Neuronal stem cell (in vitro differentiated cells): ENCODE measurements at places on chromosomes 3 and 15.

GRCh38 chr3:17726313-17726712, 16.1 kb downstream of the TBC1D5 start:
- no peak for DNase-seq

DNA sequence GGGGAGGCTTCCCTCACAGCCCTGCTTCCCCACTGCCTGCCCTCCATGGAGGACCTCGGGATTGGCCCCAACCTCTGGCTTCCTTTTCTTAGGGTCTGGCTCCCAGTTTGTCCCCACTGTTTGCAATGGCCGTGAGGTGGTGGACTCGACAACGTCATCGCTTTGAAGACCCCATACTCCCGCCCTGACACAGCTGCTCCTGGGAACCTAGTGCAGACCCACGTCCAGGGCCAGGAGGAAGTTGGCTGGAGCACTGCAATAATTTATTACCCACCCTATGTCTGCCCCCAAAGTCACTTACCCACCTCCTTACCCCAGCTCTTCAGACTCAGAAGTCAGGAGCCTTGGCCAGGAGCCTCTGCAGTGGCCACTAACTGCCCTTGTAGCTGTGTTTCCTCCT, 11.1 kb downstream of the GRM2 start:
- no peak for DNase-seq

GRCh38 chr3:53577506-53577905, 83.1 kb downstream of the CACNA1D start:
- no peak for DNase-seq

- no peak for DNase-seq
Observed at GRCh38 chr3:171176244-171176933, 149.9 kb upstream of the SLC2A2 start.

GRCh38 chr15:84598993-84599392, 1.8 kb upstream of the ZSCAN2 start:
- DNase-seq, result no peak

- DNase-seq, result no peak
Observed at GRCh38 chr3:159627634-159628033, 361.0 kb upstream of the IL12A start.

DNA sequence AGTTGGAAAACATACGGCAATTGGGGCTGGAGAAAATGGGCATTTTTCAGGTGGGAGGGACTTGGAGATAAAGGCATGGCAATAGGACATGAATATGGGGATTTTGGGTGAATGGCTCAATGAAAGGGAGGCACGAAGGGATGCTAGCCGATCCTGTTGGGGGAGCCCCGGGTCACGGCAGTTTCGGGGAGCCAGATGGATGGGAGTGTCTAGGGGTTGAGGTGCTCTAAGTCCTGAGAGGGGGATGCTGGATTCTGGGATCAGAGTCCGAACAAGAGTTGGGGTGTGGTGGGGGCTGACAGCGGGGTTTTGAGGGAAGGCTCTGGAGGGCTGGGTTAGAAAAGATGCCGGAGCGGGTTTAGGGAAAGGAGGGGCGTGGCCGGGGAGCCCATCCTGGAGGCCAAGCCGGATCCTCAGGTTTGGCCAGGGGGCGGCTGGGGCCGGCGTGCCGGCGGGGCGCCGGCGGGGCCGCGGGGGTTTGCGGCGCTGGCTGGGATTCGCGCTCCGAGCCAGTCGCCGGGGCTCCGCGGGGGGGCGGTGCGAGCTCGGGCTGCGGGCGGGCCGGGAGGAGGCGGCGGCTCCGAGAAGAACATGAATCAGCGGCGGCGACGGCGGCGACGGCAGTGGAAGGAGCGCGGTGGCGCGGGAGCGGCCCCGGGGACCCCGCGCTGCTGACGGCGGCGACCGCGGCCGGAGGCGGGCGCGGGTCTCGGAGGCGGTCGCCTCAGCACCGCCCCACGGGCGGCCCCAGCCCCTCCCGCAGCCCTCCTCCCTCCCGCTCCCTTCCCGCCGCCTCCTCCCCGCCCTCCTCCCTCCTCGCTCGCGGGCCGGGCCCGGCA, at the start of gene TYRO3:
TSS of gene TYRO3 (plus strand) at position 813 of the 839 bp plus-strand sequence. CDS start 46 bp downstream, outside the sequence.
- peak; percentile 58 for DNase-seq

DNA sequence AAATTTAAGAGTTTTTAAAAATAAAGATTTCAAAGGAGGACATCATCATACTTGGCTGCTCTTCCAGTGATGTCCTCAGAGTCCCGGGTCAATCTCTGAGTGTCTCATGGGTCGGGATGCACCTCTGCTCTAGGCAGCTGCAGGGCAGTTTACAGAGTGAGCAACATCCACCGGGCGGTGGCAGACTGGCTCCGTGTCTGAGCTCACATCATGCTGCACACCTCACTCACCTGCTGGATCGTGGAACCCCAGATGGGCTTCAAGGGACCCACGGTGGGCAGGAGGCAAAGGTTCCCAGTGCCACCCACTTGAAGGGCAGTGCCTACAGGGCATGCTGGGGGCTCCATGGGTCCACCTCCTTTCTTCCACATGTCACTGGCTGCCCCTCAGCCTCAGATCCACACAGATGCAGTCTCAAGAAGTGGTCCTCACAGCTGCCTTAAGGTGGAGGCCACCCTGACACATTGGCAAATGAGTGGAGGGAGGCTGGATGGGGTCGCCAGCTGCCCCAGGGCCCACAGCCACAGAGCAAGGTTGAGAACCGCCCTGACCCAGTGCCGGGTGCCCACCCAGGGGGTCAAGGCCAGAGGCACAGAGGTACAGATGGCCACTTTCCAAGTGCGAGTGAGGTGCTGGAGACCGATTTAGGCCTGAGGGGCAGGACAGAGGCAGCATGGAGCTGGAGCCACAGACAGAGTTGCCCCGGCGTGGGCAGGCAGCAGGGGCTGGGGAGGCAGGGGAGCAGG, 25.2 kb downstream of the CYFIP1 start:
- DNase-seq, result no peak

GRCh38 chr3:177905173-177906125, 630.8 kb upstream of the KCNMB2 start:
- DNase-seq, result no peak

DNA sequence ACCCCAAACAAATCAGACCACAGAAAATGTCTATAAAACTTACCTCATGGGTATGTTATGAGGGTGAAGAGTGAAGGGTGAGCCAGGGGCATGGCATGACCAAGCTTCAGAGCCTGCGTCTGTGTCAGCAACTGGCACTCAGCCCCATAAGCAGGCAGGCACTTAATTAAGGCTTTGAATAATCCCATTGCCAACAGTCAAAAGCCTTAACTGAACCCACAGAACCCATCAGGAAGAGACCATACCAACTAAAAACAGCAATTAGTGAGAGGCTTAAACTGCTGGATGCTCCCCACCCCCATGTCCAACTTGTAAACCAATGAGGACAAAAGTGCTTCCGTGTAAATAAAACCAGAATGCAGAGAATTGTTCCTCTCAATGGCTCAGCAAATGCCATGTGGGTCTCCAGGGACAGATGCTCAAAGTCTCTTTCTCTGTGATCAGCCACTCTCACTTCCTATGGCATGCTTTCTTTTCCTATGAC, 126.0 kb downstream of the MYLK start:
- DNase-seq, result peak; percentile 30

- DNase-seq, result no peak
Observed at GRCh38 chr3:195164573-195165264, 106.2 kb downstream of the XXYLT1 start.

DNA sequence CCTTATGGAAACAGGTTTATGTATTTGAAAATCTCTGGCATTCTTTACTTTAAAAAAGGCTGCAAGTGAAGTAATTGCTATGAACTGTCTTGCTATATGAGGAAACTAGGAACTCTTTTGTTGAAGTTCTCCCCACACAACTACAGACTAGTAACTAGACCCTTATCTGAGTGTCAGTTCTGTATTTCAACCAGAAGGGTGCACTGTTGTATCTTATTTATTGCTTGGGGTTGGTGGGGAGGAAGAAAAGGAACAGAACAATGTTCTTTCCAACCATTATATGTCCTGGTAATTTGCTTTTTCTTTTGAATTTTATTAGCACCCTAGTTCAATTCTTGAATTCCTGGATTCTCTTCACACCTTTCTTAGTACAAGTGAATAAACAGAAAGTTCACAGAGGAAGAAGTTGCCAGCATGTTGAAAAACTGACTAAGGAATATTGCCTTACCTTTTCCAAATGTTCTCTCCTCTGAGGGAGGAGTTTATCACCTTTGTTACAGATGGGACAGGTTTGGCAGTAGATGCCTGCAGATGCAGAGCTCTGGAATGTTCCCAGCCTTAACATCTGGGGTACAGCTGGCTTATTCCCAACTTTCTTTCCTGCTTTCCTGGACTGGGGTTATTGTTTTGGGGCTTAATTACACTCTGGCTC, 162.4 kb upstream of the CFAP20DC start:
- DNase-seq, result peak; percentile 39

GRCh38 chr3:119295816-119296726, 1.9 kb downstream of the ARHGAP31 start:
- DNase-seq, result no peak

- DNase-seq, result no peak
Observed at GRCh38 chr3:171533702-171534101, 73.5 kb upstream of the TNIK start.

DNA sequence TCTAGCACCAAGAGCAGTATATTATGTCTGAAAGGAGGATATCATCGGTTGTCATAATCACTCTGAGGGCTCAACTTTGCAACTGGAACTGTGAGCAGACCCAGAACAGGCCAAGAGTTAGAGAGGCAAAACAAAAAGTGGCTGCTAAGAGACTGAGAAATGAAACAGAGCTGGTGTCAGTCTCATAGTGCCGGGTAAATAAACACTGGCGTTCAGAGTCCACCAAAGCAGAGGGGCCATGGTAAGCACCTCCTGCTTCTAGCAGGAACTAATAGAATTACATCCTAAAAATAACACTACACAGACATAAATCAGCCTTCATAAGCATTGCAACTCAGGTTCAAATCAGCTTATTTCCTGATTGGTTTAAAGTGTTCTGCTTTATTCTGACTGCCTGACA, 10.3 kb upstream of the IL12A start:
- DNase-seq, result no peak

DNA sequence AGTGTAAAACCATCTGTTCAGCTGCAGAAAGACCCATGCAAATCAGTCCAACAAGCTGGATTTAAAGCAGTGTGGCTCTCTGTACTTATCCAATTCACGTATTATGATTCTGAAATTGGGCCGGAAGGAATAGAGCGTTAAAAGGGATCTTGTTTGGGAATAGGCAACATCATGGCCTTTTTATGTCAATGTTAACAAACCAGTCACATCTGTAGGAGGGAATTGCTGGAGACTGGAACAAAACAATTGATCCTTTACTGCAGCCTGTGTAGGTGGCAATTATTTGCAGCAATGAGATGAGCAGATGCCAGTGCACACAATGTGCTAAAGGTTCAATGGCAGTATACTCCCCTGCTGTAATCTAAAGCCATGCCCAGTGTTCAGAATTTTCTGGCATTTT, 887.4 kb upstream of the ROBO1 start:
- DNase-seq, result no peak

DNA sequence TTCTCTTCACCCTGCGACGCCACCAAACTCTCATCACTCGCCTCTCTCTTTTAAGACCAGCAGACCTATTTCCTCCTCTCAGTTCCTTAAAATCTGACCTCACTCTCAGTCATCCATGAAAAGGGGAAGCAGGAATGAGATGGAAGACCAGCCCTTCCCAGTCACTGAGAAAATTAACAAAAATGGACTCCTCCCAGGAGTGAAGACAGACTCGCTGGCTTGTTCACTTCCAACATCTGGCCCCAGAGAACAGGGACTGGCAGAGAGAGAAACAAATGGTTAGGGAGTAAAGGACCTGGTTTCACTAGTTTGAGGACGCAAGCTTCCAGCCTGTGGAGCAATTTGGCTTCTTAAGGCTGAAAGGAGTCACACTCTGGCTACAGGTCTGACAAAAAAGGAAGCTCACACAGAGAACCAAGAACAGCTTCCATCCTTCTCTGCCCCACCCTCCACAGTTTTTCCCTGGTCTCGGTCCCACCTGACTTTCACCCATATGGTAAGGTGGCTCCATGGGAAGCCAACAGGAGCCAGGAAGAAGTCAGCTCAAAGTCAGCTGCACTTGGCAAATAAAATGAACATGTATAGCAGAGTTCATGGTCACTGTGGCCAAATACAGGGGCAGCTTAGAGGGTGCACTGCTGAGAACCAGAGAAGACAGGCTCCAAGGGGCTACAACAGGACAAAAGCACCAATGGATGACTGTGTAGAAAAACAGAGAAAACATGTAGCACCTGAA, 57.2 kb downstream of the ITGB5 start:
- DNase-seq, result no peak

- DNase-seq, result no peak
Observed at GRCh38 chr3:126781406-126781805, 77.4 kb downstream of the CHCHD6 start.

DNA sequence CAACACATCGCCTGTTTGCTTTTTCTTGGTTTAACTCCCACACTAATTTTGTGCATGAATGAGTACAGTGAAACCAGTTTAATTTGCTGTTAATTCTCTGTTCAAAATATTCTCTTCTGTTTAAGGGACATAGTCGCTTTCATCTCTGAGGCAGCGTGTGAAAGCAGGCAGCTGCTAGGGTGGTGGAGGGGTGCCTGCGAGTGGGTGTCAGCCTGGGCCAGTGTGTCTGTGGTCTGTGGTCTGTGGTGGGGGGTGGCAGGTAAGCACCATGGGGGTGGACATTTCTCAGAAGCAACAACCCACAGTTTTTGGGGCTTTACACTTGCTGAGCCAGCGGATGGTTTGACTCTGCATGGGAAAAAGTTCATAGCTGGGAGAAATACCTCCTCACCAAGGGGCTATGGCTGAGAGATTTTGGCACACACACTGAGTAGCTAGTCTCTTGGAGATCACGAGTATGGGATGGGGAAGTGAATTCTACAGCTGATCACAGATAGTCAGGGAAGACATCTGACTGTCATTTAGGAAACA, 109.2 kb downstream of the EPHB1 start:
- no peak for DNase-seq

DNA sequence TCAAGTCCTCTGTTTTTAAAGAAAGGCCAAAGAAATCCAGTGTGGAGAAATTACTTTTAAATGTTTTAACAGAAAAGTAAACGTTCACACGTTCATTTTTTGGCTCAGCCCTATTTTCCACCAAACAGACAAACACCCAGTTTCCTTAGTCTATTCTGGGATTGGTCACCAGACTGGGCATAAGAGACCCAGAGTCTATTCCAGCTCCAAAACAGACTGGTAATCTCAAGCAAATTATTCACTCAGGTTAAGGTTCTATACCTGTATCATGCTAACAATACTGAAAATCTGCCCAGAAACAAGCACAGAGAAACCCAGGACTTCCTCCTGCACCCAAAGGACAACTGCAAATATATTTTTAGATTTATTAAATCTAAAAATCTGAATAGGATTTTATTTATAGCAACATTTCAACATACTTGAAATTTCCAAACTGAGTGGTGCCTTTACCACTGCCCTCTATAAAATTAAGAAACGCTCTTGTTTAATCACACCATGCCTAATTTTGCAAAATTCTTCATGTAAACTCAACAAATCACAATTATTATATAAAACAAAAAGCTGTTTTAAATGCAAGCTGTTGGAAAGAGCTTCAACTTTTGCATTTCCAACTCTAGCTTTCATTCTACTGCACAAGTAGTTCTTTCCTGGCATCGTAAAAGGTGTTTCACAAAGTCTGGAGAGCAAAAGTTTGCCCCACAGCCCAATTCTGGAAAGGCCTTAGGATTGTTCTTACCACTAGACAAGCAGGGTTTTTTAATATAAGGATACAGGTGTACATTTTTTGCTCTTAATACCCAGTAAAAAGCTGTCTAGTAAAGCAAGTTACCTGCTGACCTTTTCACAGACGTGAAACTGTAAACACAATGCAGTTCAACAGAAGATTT, 18.7 kb downstream of the ZNF148 start:
- no peak for DNase-seq
